ENCODE measurements at places on chromosomes 2 and 18.

- no peak for DNase-seq
These were observed 163.2 kb downstream of the INSIG2 start for GRCh38 chr2:118251427-118251826.

GRCh38 chr2:191109888-191110287 is 40.9 kb downstream of the STAT4 start:
- DNase-seq: no peak

DNA sequence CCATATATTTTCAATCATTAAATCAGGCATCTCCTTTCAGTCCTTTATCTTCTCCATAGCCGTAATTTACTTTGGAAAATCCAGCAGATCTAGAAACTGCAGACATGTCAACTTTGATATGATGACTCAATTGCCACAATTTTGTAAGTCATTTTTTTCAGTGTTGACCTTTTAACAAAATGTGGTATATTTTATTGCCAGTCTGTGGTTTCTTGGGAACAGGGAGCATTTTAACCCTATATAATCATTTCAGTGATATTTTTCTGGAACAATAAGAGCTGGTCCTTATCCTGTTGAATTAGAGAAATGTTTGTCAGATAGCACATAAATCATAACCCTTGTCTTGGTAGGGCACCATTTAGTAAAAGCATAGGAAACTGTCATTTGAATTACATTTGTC is 90.9 kb upstream of the UBXN4 start:
- no peak for DNase-seq

GRCh38 chr2:65608916-65609315 is 176.5 kb upstream of the SPRED2 start:
- no peak for DNase-seq

GRCh38 chr18:79943608-79944125 is 7.8 kb downstream of the SLC66A2 start:
- no peak for DNase-seq

DNA sequence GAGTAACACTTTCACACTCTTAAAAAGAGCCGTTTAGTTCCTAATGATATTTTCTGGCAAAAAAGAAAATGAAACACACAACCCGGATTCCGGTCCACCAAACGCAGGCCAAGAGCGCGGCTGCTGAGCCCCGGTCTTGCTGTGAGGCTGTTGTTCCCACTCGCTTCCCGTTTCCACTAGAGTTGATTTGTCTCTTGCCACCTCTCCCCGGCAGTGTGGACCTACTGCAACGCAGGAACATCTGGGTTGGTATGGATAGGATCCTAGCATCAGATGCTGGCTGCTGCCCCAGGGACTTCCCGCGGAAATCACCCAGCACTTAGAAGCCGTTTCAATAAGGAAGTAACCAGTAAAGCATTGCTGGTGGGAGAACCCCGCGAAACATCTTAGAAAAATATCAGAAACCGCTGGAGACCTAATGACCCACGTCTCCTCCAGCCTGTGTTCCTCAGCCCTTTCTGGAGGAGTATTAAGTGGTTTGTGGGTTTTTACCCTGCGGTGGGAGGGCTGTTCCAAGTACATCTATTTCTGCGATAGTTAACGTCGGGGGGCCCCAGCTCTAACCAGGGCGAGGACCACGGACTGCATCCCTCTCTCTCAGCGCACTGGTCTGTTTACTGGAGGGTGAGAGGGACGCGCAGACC is 939 bp downstream of the DOCK10 start:
- DNase-seq: no peak

DNA sequence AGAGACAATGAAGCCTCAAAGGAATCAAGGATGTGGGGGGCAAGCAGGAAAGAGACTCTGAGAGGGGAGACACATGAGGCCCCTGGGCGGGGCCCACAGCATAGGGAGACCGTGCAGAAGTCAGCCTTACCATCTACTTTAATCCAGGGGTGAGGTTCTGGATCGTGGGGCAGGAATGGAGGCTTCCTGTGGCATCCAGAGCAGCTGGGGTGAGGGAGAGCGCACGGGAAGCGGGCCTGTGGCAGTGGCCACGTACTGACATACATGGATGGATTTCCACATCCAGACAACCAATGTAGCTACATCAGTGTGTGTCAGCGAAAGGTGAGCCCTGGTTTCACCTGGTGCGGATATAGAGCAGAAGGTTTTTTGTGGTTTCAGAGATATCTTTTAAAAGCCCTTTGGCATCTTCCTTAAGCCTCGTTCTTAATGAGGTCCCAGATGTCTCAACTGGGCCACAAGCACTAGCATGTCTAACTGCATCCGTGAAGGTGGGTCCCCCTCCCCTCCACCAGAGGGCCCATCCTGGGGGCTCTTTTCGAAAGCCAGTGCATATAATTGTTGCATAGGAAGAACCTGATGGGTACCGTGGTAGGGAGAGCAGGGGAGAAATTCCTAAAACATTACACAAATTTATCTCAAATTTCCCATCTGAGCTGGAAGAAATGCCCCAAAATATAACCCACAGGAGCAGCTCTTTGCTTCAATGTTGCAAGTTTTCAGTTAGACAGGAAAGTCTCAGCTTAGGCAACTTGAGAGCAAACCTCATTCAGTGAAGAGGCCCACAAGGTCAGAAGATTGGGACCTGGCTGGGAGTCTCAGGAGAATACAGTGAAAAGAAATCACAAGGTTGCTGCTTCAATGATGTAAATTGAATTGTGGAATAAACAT is 90.9 kb downstream of the SP3 start:
- no peak for DNase-seq

GRCh38 chr18:12234451-12235190 is 19.5 kb upstream of the CIDEA start:
- no peak for DNase-seq

- DNase-seq: no peak
These were observed 37.2 kb downstream of the MBOAT2 start for GRCh38 chr2:8966123-8966908.

DNA sequence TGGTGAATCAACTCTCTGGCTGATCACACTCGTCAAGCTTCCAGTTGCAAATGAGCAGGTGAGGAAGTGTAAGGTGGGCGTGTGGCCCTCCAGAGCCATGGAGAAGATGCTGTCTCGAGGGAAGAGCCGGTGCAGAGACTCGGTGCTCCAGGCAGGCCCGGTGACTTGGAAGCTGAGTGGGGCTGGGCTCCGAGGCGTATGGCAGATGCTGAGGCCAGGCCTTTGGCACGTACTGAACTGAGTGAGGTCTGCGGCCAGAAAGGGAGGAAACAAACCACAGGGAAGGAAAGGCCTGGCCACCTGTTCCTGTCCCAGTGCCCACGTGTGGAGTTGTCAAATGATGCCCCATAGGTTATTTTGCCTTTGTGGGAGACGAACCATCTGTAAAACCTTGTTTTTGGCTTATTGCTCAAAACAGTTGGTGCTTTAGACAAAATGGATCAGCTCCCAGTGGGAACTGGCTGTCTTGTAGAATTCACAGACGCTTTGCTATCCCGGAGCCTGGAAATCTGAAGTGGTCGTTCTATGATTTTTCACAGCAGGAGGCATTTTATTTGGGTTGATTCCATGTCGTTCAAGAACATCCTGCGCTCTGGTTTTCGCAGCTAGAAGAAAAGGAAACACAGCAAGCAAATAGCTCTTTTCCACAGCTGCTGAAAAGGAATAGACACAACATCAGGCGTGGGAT is 117.5 kb upstream of the TMEM18 start:
- no peak for DNase-seq

GRCh38 chr2:136351684-136352083 is 233.7 kb upstream of the CXCR4 start:
- DNase-seq: no peak

DNA sequence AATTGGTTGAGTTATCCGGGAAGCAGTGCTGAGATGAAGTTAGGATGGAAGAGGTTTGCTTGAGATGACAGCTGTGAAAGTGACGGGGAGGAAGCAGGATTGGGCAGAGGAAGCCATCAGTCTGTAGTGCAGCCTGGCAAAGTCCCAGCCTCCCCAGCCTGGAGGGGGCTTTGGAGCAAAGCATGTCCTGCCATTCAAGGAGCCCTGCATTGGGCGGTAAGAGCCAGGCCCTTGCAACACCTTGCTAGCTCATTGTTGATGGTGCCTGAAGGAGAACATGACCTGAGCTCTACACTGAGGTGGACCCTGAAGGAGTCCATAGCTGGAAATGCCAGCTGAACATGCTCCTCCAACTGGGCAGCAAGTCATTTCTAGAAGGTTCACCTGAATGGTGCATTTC is 228.9 kb downstream of the ACKR3 start:
- no peak for DNase-seq
